ENCODE measurements at places on chromosomes 13 and 19.

DNA sequence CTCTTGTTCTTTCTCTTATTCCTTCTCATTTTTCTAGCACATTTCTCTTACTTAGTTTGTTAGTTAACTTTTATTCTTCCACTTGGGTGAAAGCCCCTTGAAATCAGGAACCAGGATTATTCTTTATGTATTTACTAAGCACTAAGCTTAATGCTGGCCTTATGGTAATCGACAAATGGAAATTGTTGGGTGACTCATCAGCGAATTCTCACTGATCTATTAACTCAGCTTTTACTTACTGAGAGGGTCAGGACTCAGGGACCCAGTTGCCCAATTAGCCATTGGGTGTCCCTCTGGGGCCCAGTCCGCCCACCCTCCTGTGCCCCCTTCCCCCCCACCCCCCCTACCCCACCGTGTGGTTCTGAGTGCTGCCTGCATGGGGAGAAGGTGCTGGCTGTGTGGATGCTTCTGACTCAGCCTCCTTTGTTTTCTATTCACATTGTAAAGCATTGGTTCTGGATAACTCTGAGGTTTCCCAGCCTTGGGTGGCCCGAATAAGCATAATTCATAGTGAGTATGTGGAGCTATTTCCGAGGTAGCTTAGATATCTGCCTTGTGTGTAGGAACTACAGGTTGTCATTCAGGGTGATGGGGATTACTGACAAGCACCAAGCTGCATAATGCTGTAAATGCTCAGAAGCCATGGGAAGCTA, 240.9 kb downstream of the FGF9 start:
- no peak for DNase-seq

DNA sequence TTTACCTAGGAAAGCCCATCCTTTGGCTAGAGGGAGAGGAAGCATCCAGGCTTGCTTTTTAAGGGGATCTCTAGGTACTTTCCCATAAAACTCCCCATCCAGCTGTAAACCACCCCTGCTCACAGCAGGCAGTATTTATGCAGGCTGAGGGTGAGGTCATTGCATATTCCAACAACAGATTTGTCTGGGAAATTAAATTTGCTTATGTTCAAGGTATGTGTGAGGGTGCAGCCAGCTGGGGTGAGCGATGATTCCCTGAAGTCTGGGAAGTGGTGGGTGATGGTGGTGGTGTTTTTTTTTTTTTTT, 96.3 kb upstream of the C1QTNF9B start:
- no peak for DNase-seq

DNA sequence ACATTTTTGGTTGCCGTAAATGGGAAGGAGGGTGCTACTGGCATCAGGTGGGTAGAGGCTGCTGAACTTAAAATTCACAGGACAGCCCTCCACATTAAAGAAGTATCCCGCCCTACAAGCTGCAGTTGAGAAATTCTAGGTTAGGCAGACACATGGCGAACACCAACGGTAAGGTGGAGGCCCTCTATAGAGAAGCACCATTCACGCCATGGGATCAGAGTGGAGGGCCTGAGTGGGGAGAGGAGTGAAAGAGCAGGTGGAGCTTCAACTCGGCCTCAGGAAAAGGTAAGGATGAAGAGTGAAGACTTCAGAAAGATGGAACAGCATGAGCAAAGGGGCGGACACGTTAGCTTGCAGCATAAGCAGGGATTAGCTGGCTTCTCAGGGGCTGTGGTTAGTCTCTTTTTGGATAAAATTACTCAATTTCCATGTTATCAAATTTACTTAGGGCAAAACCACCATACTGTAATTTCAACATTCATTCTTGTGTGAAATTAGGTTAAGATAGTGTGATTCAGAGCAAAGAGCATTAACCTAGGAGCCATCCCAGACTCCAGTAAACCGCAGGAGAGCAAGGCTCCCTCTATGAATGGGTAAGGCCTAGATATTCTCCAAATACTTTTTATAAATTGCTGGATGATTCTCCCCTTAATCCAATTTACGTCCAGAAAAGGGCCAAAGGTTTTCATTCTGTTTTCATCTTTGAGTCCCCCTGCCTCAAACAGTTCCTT, 1.2 kb downstream of the EEF1AKMT1 start:
- DNase-seq = no peak

DNA sequence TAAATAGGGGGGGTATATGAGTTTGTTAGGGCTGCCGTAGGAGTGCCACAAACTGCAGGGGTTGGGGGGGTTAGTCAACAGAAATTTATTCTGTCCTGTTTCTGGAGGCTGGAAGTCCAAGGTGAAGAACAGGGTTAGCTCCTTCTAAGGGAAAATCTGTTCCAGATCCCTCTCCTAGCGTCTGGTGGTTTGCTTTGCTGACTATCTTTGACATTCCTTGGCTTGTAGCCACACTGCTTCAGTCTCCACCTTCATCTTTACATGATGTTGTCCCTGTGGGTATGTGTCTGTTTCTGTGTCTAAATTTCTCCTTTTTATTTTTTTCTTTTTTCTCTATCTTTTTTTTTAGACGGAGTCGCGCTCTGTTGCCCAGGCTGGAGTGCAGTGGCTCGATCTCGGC, 8.1 kb upstream of the ICAM1 start:
- DNase-seq = no peak

DNA sequence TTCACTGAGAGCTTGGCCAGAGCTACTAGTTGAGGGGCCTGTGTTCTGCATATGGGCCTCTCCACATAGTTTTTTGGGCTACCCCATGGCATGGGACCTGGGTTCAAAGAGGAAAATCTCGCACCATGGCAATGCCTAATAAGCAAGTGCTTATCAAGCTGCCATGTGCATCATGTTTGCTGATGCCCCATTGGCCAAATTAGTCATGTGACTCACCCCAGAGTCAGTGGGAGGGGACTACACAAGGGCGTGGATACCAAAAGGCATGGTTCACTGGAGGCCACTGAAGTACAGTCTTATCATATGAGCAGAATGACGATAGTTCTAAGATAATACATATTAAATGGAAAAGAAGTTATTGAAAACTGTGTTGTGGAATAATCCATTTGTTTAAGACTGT, 214.8 kb downstream of the LMO7 start:
- no peak for DNase-seq

- DNase-seq = no peak
Measured at GRCh38 chr19:38878575-38879399, 712 bp upstream of the RINL start.

GRCh38 chr19:16232127-16232526, 34.4 kb downstream of the AP1M1 start:
- DNase-seq = no peak

DNA sequence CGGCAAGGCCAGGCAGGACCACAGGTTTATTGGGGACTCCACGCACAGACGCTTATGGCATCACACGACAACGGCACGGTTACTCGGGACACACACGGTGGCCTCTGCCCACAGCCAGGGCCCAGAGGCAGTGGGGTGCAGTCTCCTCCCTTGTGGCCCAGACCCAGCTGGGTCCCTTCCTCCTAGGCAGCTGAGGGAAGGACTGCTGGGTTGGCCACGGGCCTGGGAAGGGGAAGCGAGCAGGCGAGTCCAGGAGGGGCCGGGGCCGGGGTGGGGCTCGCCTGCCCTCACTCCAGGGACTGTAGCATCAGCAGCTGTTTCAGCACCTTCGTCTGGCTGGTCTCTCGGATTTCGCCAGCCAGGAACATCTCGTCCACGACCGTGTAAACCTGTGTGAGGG, 12.5 kb downstream of the AP2S1 start:
- no peak for DNase-seq

GRCh38 chr19:5094768-5095567, 126.1 kb downstream of the KDM4B start:
- no peak for DNase-seq

GRCh38 chr13:47004540-47004939, 107.7 kb upstream of the HTR2A start:
- DNase-seq = no peak
